Stimulated activated CD8-positive, alpha-beta memory T cell treated with anti-CD3 and anti-CD28 coated beads, Interleukin-12 subunit alpha, Interleukin-12 subunit beta, amount 100 ng/mL, for 4 hours (primary cell): ENCODE measurements at places on chromosomes 1 and 21.

DNA sequence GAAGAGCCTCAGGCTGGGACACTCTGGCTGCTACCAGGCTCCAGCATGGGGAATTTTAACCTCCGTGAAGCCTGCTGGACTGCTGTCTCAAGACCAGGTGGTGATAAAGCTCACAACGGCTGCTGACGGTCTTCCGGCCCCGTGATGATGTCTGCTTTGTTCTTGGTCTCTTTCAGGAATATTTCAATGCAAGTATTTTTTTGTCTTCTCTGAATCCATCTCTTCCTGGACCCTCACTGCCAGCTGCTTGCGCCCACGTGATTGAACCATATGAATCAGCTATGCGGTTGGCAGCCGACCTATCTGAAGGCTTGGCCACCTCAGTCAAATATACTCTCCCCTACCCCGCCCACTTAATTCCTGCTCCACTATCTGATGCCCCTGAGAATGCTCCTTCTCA lies 14.6 kb upstream of the SLC6A17 start:
- no peak for DNase-seq

GRCh38 chr1:28437924-28438699 lies 67.7 kb upstream of the RCC1 start:
- no peak for DNase-seq

DNA sequence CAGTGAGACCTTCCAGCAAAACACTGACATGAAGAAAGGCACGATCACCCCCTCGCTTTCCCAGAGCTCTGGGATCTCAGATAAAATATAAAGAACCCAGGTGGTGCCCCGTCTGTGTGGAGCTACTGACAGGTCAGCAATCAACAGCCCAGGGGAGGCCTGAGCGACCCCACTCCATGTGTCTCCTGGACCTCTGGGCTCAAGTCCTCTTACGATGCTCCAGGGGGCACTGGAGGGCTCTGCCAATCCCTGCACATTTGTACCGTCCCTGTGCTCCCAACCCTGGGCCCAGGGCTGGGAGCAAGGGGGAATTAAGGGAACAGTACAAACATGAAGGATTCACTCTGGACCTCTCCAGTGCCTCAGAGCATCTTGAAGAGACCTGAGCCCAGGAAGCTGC lies 12.5 kb downstream of the S100A7A start:
- DNase-seq, result no peak

DNA sequence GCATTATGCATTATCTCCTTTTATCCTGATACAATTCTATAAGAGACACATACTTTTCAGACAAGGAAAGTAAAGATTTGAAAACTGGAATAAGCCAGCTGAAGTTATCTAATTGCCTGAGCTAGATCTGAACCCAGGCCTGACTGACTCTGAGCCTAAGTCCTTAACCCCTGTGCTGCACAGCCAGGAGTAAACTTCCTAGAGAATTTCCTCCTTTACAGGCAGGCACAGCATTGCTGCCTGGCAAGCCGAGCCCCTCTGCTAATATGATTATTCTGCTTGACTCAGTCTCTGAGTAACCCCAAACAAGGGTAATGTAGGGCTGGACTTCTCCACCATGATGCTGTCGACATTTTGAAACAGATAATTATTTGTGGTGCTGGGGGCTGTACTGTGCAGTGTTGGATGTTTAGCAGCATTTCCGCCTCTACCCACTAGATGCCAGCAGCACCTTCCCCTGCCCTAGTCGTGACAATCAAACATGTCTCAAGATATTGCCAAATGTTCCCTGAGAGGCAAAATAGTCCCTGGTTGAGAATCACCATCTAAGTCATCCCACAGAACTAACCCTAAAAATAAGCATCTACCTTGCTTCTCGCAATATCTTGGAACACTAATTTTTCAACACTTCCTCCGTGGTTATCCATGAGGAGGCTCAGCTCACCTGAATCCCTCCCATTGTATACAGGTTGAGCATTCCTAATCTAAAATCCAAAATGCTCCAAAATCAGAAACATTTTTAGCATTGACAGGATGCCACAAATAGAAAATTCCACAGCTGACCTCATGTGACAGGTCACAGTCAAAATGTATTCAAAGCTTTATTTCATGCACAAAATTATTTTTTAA lies 18.5 kb downstream of the CAMK1G start:
- no peak for DNase-seq

- no peak for DNase-seq
These were observed 9.8 kb downstream of the SH3GLB1 start for GRCh38 chr1:86714159-86714558.

DNA sequence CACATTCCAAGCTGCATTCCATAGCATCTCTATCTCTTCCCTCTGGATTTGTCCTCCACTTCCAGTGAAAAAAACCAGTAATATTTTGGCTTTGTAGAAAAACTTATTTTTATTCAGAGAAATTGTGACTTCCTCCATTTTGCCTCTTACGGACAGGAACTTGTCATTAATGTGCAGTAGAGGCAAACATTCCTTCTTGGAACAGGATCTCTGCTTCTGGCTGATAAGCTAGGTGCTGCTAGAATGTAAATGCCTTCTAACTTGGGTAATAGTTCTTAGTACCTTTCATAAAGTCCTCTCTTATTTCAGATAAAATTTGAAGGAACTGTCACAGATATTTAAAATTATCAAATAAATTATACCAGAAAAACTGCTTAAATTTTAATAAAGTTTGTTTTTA lies 707.8 kb downstream of the USP25 start:
- no peak for DNase-seq

GRCh38 chr1:244354810-244355278 lies 96.9 kb downstream of the ADSS2 start:
- no peak for DNase-seq

- DNase-seq, result no peak
These were observed 12.1 kb upstream of the NFYC start for GRCh38 chr1:40679165-40679953.

DNA sequence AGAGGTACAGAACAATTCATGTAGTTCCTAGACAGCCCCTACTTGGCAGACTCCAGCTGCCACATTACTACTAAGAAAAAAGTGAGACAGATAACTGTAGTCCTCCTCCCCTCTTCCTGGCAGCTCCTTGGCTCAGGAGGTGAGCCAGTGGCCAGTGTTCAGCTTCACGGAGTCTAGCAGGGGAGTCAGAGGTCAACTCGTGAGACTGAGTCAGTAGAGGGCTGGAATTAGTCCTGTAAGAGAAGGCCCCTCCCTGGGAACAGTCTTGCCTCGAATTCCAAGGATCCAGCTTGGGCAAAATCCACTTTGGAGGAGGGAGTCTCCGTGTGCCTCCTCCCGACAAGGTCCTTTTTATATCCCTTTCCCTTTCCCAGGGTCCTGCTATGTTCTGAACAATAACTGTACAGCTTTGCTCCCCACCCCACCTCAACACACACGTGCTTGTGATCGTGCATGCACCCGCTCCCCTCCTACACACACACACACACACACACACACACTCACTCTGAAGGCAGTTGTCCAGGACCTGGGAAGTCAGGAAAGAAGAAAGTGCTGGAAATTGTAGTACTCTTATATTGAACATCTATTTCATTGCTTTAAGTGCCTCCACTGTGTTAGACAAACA lies 22.5 kb upstream of the SLC27A3 start:
- no peak for DNase-seq

DNA sequence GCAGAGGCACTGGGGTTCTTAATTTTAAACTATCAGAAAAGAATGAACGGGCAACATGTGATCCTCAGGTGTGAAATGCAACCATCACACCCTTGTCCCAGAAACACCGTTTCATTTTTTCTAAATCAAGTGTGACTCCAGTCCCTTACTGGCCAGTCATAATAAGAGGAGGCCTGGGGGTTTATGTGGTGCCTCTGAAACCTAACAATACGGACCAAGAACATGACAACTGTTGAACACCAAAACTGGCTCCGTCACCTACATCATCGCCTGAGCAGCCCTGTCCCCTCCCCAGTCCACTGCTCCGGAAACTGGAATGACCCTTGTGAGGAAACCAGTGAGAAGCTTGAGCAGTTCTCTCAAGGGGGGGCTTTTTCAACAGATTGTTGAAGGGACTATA lies 55.9 kb upstream of the KIF26B start:
- no peak for DNase-seq

DNA sequence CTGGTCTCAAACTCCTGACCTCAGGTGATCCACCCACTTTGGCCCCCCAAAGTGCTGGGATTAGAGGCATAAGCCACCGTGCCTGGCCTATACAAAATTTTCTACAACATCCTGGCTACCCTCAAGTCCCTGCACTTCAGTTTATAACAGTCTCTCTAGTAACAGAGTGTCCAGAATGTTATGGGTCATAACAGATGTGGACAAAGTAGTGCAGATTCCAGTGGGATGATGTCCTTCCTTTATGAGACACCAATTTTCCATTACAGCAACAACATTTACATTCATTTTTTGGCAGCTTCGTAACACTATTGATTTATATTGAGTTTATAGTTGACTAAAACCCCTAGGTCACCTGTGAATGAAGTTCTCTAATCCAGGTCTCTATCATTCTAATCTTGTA lies 429.4 kb upstream of the PTBP2 start:
- DNase-seq, result no peak

- peak; percentile 4 for DNase-seq
These were observed 215.5 kb upstream of the USP25 start for GRCh38 chr21:15514073-15514946.

DNA sequence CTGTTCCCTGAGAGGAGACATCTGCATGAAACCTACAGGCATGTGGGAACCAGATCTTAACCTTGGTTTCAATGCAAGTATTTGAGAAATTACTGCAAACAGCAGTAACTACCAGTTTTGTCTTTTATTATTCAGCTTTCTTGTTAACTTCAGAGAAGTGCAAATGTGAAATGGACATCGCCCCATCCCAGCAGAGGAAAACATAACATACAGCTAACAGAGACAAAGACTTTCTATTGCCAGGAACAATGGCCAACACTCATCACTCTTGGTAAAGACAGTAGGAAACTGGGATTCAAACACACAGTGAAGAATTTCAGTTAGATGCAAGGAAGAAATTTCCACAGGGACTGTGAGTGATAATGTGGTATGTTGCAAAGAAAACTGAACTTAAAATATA lies 115.1 kb downstream of the SLC30A10 start:
- DNase-seq, result no peak

DNA sequence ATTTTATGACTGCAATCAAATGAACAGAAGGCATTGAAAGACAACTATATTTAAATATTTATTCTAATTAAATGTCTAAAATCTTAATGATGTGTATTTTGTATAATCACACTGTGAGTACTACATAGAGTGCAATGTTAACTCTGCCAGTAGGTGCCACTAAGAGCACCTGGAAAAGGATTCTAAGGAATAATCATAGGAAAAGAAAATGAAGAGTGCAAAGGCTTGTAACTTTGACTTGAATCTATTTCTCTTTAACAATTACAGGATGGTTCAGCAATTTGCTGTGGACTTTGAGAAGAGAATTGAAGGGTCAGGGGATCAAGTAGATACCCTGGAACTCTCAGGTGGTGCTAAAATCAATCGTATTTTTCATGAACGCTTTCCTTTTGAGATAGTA lies 200.4 kb downstream of the DNM3 start:
- DNase-seq, result no peak

DNA sequence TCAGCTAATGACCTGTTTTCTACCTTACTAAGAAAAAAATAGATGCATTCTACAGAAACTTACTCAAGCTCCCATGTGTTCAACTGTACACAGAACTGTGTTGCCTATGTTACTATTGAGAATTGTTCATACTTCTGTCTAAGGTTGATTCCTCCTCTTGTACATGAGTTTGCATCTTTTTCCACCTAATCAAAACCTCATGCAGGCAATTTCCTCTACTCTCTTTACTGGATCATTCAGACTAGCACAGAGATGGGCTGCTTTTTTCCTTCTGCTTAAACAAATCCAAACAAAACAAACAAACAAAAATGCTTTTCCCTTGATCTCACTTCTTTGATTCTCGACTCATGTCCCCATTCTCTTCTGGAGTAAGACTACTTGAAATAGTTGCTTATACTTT lies 58.8 kb upstream of the PTGFR start:
- DNase-seq, result no peak

GRCh38 chr1:93093332-93094006 lies 14.4 kb downstream of the MTF2 start:
- DNase-seq, result no peak

DNA sequence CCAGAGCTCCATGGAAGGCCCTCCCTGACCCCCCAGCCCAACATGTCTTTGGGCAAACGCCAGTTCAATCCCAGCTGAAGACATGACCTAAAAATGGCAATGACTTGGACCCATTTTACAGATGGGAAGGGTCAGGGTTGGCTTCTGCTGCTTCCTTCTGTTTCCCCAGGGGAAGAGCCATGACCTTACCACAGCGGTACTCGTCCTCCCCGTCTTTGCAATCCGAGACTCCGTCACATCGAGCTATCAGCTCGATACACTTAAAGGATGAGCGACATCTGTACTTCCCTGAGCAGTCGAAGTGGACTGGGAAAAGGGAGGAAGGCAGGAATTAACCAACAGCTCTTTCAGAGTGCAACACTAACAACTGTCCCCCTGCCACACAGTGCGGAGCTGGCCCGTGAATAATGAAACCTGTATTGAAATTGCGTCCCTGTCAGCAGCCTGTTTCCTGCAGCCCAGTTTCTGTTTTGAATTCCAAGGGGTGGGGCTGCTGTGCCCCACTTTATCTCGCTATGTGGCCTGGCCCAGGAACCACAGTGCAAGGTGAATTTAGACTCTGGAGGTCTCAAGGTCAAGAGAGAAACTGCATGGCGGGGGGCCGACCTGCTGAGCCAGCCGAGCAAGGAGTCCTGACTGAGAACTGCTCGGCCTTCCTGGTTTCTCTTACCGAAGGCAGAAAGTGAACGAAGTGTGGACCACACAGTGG lies 7.0 kb downstream of the TMPRSS3 start:
- DNase-seq, result no peak

DNA sequence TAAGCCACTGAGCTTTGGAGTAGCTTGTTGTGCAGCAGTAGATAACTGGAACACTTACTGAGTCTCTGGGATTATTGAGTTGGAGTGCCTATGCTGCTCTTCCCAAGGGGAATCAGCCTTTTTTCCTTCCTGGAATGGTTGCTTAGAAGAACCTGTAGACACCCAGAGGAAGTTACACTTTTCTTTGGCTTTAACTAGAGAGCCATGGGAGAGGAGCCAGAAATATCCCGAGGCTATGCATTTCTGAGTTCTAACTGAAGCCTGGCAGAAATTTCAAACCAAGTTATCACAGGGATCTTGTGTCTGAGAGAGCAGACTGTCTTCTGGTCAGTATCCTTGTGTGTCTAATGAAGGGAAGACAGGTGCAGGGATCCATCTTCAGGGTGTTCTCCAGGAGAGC lies 28.3 kb downstream of the LAMC1 start:
- DNase-seq, result no peak
